ENCODE measurements at places on chromosomes 2 and 18.

DNA sequence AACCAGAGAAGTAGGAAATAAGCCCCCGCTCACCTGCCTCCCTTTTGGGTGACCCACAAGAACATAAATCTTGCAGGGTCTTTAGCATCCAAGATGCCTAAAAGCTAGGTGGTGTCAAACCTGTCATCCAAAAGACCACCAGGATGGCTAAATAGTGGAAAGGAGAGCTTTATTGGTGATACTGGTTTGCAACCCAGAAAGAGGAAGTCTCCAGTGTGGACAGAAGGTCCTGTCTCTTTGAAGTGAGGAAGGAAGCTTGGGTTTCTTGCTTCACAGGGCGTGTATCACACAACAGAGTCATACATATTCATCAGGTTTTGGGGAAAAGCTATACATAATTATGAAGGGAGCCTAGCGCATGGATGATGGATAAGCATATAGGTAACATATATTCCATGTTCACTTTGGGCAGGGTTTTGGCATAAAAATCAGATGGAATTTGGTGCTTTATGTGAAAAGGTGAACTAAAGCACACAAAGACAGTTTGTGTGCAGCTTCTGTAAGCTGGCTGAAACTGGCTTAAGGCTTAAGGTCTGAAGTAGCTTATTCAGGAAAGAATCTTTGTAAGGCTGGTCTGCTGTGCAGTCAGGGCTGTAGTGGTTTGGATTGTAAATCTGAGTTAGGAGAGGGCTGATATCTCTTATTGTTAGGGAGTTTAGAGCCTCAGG lies 102.2 kb upstream of the MSH2 start:
- DNase-seq, result no peak

GRCh38 chr2:215338883-215339679 lies 27.2 kb downstream of the ATIC start:
- DNase-seq, result no peak

GRCh38 chr2:63078852-63079606 lies 28.4 kb downstream of the OTX1 start:
- no peak for DNase-seq

DNA sequence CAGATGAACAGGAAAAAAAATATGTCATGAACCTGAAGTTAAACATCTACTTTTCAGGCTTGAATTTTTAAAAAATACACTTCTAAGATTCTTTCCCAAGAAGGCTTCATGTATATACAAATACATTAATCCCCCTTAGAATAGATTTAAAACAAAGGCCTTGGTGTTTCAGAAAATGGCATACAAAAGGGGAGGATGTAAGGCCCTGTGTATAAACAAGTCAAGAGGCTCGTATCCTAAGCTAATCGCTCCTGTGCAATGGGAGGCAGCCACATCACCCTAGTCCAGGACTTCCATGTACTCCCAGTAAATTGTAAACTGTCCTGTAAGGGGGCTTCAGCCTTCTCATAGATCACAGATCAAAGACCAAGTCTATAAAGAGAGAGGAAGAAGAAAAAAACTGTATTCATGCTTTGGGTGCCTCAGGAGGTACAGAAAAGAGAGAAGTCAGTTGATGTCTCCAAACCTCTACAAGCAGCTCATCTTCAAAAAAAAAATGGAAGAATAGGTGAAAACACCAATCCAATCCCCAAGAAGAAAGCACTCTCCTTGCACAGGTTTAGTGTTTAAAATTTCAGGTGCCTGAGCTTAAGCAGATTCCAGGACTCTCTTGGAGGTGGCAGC lies 53.9 kb downstream of the ANKRD44 start:
- DNase-seq, result no peak

DNA sequence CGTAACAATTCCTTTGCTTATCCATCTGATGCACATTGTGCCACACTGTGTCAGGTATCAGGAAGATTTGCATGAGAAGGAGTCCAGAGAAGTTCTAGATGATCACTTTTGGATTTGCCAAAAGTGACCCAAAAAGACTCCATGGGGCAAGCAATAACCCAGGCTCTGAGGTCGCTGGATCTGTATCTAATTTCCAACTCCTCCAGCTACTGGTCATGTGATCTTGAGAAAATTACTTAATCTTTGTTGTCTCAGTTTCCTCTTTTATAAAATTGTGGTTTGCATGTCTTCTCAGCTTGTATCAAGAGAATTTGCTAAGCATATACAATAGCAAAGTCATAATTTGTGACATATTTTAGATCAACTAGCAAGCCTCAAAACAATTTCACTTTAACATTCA lies 61.3 kb upstream of the ITGA4 start:
- DNase-seq, result no peak

DNA sequence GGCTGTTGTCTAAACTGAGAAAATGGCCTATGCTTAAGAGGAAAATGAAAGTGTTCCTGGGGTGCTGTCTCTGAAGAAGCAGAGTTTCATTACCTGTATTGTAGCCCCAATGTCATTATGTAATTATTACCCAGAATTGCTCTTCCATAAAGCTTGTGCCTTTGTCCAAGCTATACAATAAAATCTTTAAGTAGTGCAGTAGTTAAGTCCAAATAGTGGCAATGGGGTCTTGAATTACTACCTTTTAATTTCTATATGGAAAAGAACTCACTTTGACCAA lies 13.8 kb upstream of the ALLC start:
- no peak for DNase-seq

GRCh38 chr2:5365871-5366461 lies 326.2 kb upstream of the SOX11 start:
- peak; percentile 75 for DNase-seq

DNA sequence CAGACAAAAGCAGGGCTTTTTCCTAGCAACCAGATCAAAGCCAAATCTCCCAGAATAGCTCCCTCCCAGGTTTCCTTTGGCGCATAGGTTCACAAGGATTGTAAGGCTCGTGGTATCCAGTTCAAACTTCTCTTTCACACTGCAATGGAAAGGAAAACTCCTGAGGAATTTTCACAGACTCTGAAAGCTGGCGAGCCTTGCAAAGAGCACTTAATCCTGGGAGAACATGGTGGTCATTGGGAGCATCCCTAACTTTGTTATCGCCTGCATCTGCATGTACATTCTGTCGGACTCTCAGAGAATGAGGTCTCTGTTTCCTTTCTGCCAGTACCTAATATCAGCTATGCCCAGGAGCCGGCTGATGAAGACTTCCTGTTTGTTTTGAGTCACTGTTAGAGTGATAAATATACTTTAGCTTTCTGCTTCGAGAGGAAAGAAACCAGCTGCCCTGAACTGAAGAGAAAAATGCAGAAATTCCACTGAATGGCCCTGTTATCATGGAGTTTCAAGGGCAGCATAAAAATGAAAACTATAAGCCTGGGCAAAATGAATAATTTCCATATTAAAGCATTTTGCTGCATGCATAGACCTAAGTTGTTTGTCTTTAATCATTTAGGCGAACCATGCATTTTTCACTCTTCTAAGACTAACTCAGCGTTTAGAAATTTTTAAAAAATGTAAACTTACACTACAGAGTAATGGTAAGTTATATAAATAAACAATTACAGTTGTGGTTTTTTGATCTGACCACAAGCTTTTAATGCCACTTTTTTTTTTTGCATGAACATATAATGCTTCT lies 76.4 kb upstream of the ZEB2 start:
- DNase-seq, result peak; percentile 51

DNA sequence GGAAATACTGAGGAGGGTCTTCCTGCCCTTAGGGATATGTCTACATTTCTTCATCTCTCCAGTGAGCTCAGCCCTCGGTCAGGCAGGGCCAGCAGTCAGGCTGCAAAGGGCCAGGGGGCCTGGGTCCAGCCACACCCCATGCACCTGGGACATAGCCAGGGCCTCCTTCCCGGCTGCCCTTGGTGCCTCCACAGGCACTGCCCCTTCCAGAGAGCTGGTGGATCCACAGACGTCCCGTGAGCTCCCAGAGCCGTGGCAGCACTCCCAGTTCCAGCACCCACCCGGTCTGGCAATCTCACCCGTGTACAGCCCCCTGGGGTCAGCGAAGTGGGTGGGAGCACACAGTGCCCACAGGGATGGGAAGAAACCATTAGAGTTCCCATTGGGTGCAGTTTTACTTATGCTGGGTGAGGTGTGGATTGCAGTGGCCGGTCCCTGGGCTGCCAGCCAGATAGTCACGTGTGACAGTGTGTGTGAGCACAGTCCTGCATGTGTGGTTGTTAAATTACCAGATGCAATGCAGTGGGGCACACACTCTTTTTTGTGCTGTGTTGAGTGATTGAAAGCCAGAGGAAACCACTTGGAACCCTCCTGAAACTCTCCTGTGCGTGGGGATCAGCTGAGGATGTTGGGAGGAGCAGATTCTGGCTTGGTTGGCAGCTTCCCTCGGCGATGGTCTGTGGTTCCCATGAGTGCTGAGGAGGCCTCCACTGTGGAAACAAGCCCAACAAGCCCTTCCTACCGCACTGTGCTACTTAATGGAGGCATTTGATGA lies 131.0 kb downstream of the SNTG2 start:
- DNase-seq, result no peak

GRCh38 chr2:228747483-228747882 lies 523.6 kb downstream of the PID1 start:
- peak; percentile 27 for DNase-seq

DNA sequence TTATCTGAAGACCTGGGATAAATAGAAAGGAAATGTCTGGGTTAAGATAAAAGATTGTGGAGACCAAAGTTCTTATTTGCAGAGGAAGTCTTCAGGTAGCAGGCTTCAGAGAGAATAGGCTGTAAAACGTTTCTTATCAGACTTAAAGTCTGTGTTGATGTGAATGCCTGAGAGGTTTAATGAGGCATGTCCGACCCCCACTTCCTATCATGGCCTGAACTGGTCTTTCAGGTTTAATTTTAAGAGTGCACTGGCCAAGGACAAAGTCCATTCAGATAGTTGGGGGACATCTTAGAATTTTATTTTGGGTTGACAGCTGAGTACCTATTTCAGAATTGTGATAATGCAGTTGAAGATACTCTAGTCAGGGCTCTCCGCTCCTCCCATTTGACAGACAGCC lies 92.1 kb downstream of the ATL2 start:
- no peak for DNase-seq

- DNase-seq, result peak; percentile 20
Observed at GRCh38 chr2:5140347-5140746, 551.8 kb upstream of the SOX11 start.

GRCh38 chr18:37322492-37323035 lies 243.0 kb downstream of the CELF4 start:
- peak; percentile 54 for DNase-seq

DNA sequence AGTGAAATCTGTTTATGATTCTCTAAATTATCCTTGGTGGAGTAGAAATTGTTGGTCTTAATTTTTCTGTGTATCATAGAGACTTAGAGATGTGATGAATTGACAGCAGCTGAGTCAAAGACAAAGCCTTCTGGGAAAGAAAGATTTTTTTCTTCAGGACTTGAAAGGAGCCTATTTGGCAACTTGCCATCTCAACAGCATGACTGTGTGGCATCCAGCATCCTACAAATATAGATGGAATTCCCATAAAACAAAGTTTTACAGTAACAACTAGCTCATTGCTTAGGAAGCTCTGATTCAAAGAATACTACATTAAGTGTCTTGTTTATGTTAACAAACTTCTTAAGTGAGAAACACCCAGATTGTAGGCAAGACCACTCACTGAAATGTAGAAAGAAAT lies 79.2 kb upstream of the SETBP1 start:
- peak; percentile 42 for DNase-seq

All from urothelium cell line (cell line).